ENCODE measurements at places on chromosomes 12 and 14.

DNA sequence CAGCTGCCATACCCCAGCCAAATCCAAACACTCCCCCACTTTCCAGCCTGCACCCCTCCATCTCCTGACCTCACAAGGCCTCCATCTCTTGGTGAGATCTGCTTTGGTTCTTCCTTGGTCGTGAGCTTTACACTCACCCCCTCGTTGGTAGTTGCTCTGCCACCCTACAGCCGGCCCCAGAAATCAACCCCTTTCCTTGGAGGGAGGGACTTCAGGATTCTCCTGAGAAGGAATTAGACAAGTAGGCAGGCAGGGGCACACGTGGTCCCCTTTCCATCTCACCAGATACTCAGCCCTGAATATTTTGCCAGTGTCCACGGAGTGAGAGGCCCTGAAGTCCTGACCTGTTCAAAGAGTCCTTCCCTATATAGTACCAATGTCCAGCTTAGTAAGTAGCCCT is 120.0 kb upstream of the PWP1 start:
- DNase-seq, result no peak

GRCh38 chr14:61525293-61526011 is 169.9 kb upstream of the HIF1A start:
- no peak for DNase-seq

DNA sequence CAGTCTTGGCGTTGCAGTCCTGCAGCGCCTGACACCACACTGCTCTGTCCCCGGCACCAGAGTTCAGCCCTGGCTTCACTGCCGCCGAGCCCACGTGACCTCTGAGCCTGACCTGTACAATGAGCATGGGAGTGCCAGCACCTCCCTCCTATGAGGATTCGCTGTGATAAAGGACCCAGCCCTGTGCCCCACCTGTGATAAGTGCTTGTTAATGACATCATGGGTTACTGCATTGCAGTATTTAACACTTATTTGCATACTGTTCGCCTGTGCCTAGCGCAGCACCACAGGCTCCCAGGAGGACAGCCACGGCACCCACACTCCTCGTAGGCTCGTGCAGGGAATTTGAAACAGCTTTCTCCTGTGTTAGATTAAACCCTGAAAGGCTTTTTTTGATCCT is 118.2 kb upstream of the GSC start:
- no peak for DNase-seq

GRCh38 chr12:68610370-68611093 is at the start of gene RAP1B:
Gene RAP1B (plus strand): TSS chr12:68610899. CDS start chr12:68648725, 37,826 bp downstream.
- DNase-seq, result peak; percentile 44

- DNase-seq, result no peak
These were observed 7.6 kb downstream of the VASH1 start for GRCh38 chr14:76768671-76769500.

DNA sequence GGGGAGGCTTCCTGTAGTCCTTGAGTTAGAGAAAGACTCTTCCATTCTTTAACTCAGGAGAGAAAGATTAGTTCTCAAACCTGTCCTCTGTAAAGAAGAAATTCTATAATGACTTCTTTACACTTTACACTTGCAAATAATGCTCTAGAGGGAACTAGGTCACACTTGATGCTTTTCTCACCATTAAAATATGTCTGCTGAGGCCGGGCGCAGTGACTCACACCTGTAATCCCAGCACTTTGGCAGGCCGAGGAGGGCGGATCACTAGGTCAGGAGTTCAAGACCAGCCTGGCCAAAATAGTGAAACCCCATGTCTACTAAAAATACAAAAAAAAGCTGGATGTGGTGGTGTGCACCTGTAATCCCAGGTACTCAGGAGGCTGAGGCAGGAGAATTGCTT is 6.3 kb downstream of the NTN4 start:
- no peak for DNase-seq

DNA sequence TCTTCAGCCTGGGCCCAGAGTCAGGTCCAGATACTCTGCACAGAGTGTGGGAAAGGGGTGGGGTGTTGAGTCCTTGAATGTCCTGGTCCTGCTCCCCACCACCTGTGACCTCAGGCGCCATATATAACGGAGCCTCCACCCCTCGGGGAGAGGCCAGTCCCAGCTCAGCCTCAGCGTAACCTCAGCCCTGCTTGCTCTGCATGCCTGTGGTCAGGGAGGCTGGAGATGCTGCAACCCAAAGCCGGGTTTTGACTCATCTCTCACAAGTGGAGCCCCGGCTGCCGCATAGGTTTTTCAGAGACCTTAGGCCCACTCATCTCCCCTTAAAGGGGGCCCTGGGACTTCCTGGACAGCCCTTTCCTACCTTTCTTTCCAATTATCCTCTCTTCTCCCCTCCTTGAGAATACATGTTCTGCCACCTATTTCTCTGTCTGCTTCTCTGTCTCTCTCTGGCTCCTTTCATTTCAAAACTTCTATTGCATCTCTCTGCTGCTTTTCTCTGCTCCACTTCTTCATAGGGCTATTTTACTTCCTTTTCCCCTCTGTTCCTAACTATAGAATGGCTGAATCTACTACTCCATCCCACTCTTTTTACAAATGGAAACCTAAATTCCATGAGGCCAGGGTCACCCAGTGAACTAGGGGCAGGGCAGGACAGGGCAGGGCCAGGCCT is 1.2 kb downstream of the ITGB7 start:
- DNase-seq, result peak; percentile 68

DNA sequence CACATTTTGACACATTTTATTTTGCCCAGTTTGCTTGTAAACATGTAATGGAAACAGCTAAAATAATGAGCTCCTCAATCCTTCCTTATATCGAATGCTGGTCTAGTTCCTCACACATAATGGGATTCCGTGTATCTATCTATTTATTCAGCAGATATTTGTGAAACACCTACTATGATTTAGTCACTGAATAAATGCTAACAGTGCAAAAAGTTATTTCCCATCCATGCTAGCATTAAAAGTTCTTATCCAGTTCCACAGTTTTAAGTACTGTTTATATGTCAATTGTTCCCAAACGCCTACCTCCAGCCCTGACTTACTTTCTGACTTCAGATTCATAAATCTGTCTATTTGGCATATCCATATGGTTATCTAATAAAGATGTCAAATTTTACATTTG is 1788.7 kb upstream of the FLRT2 start:
- DNase-seq, result no peak

DNA sequence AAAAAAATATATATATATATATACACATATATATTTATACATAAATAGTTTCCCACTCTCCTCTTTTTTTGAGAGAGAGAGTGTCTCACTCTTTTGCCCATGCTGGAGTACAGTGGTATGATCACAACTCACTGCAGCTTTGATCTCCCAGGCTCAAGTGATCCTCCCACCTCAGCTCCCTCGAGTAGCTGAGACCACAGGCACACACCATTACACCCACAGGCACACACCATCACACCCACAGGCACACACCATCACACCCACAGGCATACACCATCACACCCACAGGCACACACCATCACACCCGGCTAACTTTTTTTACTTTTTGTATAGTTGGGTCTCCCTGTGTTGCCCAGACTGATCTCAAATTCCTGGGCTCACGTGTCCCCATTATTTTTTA is 14.1 kb upstream of the GAPDH start:
- DNase-seq, result no peak

- no peak for DNase-seq
These were observed 41.6 kb upstream of the VASH1 start for GRCh38 chr14:76719666-76720065.

GRCh38 chr14:95040708-95041476 is 116.4 kb downstream of the DICER1 start:
- DNase-seq, result no peak

DNA sequence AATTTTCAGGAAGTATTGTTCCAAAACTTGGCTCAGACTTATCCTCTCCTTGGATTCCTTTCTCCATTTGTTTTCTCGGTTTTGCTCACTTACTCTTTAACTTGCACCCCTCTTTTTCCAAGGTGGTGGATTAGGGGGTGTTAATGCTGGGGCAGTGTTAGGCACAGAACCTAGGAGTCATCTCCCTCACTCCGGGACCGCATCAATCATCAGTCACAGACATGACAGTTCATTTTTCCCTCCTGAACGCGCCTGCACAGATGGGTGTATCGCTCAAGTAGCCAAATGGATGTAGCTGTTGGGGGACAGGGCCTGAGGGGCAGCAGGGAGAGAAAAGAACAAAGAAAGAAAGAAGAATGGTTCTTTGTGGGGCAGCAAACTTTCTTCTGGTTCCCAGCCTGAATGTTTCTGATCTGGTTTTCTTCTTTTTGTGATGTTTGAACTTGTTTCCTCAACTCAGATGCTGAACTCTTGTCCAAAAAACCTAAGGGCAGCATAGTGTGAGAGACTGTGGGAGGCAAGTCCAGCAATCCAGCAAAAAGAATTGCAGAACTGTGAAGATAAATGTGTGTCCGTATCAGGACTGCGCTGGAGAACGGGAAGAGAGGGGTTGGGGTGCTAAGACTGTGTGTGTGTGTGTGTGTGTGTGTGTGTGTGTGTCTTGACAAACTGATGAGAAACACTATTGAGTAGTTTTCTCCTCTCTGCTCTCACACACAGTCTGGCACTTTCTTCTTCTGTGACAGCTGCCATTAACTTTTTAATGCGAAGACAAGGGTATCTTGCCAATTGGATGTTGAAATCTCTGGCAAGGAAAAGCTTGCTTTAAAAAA is 131.1 kb downstream of the FBXL14 start:
- DNase-seq, result no peak

DNA sequence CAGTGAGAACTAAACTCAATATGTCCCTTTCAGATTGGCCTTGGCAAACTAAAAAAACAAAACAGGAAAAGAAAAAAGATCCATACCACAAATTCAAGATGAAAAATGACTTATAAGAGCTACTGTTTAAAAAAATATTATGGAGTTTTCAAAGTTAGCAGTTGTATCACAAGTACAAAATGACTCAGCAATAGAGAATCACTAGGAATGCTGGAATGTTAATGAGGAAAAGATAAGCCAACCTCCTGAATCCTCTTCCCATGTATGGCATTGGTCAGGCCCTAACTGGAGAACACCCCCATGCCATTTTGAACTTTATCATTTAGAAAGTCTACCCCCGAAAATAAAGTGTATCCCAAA is 62.2 kb downstream of the PPP1R36 start:
- DNase-seq, result peak; percentile 44

DNA sequence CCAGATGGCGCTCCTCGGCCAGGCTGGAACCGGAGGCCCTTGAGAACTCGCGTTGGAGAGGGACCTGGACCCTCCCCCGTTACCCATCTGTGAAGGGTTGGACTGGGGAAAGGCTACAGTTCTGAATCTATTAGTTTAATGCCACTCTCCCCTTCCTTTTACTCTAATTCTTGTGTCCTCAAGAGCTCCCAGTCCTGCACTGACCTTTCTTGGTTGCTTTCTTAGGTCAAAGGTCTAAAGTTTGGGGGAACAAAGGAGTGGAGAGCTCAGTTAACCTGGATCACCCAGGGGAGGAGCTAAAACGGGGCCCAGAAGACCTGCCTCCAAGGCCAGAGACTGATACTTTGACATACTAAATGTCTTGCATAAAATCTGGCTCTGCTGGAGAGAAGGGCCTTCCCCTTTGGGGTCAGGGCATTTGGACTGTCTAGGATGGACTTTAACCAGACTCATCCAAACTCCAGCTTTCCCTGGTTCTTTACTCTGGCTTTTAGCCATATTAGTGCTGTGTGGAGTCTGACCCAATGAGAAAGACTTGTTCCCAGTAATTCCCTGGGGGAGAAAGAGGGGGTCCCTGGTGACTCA is 923 bp upstream of the MLF2 start:
- DNase-seq, result no peak

DNA sequence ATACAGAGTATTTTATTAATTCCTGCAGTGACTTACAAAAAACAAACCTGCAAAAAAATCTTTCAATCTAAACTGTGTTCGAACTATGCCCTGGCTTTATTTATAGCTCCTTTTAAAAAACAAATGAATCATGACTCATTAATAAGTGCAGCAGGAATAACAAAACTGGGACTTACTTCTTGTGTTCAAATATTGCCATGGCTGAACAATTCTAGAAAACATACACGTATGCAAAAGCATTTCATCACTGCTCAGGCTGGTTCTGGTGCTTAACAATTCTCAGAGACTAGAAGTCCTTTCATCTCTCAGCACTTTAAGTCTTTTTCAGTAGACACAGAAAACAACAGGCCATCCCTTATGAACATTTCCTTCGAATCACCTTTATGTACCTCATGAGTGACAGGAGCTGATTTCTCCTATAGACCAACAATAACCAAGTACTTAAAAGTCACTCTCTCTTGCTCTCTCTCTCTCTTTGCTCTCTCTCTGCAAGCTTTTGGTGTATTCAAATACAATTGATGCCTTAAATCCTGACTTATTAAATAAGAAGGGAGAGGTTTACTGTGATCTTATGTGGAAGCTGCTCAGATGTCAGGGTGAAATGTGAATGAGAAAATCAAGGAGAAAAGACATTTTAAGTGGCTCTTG is 268.8 kb downstream of the TTC8 start:
- DNase-seq, result no peak

- DNase-seq, result no peak
These were observed 83.2 kb downstream of the BCL11B start for GRCh38 chr14:99188731-99189191.

DNA sequence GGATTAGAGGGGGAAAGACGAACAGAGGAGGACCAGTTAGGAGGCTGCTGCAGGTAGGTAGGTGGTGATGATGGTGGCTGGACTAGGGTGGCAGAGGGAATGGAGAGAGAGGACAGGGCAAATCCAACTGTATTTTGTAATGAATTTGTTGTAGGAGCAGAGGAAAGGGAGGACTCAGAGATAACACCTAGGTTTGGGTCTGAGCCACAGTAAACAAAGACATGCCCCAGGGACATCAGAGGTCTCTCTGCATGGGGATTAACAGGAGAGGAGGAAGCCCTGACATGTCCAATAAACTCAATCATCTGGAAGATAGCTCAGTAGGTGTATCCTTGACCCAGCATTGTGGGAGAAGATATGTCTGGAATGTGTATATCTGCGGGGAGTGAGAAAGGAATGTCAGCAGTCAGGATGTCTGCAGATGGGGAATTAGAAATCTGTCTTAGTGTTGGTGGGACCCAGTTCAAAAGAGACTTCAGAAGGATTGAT is 4.7 kb upstream of the SLC48A1 start:
- no peak for DNase-seq

DNA sequence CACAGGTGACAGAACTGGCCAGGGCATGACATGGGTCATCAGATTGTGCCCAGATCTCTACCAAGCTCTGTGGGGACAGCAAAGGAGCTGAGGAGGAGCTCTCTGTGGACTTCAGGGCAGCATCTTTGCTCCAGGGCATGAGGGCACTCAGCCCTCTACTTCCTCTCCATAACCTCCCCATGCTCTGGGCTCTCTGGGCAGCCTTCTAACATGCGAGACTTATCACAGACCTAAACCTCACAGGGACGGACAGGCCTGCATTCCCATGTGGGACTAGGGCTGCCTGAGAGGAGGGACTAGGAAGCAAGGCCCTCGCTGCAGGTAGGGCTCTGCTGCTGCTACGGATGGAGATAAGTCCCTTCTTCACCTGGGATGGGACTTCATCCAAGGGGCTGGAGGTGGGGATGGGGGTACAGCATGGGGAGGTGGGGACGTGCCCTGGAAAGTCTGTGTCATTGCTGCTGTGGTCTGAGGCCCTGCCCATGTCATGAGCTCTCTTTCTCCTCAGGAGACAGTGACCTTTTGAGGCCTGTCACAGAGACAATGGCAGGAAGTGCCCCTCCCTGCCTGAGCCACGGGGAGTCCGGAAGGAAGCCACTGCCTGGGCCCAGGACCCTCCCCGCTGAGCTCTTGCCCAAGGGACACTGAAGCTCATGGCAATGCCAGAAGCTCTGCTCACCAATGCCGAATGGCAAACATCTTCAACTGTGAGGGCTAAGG is 44.1 kb downstream of the PITPNM2 start:
- no peak for DNase-seq
